ENCODE measurements at places on chromosomes 3 and 15. TPM values are rescaled to one million over a fixed set of nuclear protein-coding genes. Genes with fewer than 3 reads are reported as not detected.

The ZDHHC23 gene
- total RNA-seq = 10.4 TPM

The PTX3 gene
- total RNA-seq = 2.1 TPM

The GOLGA8T gene
- total RNA-seq = not detected

The DUOX2 gene
- 92.1 TPM for total RNA-seq

The POLR2M gene
- 75.8 TPM for total RNA-seq

The UBAP1L gene
- 9.4 TPM for total RNA-seq

The CIB2 gene
- 15.9 TPM for total RNA-seq

The GOLGA8G gene
- not detected for total RNA-seq

The PLCB2 gene
- total RNA-seq = 26.9 TPM

The DAZL gene
- not detected for total RNA-seq

Data from ureter (tissue), 1 donor.